Substantia nigra (tissue), 51 donors: ENCODE measurements at places on chromosomes 3 and 15.

DNA sequence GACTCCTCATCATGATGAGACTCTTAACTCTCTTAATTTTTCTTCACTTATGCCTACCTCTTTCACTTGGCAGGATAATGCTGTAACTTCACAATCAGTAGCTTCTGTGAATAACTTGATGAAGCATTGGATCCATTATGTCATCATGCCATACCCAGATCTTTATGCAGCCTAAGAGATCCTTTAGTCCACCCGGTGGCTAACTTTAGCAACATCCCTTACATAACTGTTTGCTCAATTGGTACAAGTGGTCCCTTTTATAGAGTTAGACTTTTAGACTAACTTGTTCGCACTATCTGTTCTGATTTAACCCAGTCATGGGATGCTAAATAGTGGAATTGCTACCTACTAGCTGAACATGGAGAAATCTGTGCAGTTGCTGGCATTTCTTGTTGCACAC is 184.5 kb downstream of the USP13 start:
- DNase-seq, result no peak

GRCh38 chr15:70956201-70956995 is 63.8 kb downstream of the LRRC49 start:
- no peak for DNase-seq

GRCh38 chr3:195800240-195800639 is 11.5 kb downstream of the MUC4 start:
- no peak for DNase-seq

DNA sequence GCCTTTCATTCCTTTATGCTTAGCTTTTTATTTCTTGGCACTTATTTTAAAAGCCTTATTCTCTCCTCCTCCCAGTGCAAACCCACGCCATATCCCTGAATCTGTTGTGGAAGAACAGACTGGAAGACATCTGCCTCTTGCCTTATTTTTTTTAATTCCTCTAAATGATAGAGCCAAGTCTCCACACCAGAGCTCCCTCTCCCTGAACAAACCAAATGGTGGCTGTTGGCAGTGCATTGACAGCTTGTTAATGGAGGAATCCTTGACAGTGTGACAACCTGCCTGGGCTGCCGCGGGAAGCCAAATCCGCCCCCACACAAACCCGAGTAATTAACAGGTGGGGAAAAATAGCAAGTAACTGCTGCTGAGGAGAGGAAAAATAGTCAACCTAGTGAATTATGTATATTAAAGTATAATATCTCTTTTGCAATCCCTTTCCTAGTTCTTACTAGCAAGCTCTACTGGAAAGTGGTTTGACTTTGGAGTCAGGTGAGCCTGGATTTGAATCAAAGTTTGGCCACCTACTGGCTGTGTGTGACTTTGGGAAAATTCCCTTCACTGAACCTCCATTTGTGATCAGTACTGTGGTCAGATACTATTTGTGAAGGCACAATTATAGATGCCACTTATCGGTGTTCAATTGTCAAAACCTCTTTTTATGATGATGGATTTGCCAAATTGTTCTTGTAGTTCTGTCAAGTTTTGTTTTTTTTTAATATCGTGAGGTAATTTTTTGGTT is 589.6 kb downstream of the PDCD6IP start:
- DNase-seq, result peak; percentile 1

GRCh38 chr15:27690290-27690689 is 408.8 kb downstream of the OCA2 start:
- no peak for DNase-seq

DNA sequence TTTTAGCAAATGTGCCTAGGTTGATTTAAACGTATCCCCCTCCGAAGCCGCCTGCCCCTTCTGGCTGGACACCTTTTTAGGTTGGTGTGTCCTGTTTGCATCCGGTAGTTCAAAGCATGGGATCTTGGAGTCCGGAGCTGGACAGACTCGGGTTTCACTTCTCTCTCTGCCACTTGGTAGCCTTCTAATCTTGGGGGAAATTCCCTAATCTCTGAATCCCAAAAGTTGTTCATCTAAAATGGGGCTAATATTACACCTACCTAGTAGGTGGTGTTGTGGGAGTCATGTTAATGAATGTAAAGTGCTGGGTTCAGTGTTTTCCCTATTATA is 760 bp downstream of the FANCI start:
- no peak for DNase-seq

DNA sequence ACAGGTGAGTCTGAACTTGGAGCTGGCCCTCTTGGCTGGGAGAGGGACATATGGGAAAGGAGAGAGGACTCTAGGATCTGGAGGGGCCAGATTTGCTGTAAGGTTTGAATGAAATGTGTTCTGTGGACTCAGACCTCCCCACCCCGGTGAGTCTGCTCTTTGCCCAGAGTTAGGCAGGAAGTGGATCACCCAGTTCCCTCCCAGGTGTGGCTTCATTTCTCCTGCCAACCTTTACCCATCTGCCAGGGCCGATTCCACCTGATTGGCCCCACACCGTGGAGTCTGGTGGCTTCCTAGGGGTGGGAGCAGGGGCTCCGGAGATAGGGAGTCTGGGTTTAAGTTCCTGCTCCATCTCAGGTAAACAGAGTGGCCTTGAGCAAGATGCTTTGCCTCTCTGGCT is 25.5 kb downstream of the CD276 start:
- DNase-seq, result no peak

DNA sequence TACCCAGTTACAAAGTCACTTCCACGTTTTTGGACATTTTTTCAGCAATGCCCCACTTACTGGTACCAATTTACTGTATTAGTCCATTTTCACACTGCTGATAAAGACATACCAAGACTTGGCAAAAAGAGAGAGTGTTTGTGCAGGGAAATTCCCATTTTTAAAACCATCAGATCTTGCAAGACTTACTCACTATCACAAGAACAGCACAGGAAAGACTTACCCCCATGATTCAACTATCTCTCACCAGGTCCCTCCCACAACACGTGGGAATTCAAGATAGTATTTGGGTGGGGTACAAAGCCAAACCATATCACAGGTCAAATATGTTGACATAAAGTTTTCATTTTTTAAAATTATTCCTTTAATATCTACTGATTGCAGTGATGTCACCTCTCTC is 16.2 kb upstream of the ABI3BP start:
- no peak for DNase-seq

DNA sequence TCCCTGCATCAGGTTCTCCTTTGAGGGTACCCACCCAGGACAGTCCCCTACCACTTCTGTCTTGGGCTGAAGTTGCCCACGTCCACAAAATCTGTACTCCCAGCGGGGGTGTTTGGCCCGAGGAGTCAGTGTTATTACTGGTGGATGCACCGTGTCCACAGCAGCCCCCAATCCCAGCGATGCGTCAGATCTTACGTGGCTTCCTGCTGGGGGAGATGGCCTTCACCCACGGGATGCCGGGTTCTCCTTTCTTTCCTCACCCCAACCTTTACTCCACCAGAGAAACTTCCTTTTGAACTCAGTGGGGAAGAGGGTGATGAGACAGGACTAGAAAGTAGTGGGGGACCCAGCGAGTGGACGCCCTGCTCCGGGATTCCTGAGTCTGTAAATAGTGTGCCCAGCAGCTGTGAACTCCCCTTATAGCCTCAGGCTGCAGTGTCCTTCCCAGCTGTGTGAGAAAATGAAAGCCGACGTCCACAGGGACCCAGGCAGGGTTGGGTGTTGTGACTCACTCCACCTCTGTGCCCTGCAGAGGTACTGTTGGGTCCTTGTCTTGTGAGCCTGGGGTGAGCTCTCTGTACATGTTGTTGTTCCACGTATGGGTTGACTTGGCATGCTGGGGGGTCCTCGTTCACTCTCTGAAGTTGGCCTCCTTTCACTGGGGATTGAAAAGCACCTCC is 31.5 kb downstream of the CRTAP start:
- no peak for DNase-seq

GRCh38 chr15:85676342-85677098 is 118.2 kb downstream of the KLHL25 start:
- no peak for DNase-seq

GRCh38 chr3:171005648-171006047 is 20.9 kb downstream of the SLC2A2 start:
- no peak for DNase-seq

DNA sequence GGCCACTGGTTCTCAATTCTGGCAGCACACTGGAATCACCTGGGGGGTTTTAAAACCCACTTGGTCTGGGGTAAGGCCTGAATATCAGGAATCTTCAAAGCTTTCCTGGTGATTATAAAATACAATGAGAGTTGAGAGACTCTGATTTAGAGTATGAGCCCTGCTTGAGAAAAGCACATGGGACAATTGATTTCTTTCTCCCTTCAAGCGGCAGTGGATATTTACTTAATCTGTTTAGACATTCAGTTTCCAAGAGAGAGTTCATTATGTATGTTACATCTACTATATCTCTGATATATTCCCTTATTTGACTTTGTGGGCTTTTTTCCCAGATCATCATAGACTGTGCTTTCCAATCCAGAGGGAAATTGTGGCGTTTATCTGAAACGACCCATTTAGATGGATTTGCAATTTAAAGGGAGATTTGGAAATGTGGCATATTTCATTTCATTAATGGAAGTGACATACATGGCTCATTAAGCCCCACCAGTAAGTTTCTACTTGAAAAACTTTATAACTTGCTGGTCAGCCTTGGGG is 171.2 kb upstream of the PFN2 start:
- DNase-seq, result no peak

DNA sequence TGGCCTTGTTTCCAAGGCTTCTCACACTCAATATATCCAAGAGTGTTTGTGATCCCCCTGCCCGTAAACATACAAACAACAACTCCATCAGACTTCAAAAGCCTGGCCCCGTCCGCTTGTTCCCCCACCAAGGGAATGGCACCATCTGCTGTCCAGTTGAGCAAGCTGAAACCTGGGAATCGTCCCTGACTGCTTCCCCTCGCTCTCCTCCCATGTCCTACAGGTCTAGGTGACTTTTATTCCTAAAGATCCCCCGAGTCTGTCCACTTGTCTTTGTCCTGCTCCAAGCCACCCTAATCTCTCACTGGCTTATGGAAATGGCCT is 27.9 kb upstream of the FAM174B start:
- peak; percentile 57 for DNase-seq

DNA sequence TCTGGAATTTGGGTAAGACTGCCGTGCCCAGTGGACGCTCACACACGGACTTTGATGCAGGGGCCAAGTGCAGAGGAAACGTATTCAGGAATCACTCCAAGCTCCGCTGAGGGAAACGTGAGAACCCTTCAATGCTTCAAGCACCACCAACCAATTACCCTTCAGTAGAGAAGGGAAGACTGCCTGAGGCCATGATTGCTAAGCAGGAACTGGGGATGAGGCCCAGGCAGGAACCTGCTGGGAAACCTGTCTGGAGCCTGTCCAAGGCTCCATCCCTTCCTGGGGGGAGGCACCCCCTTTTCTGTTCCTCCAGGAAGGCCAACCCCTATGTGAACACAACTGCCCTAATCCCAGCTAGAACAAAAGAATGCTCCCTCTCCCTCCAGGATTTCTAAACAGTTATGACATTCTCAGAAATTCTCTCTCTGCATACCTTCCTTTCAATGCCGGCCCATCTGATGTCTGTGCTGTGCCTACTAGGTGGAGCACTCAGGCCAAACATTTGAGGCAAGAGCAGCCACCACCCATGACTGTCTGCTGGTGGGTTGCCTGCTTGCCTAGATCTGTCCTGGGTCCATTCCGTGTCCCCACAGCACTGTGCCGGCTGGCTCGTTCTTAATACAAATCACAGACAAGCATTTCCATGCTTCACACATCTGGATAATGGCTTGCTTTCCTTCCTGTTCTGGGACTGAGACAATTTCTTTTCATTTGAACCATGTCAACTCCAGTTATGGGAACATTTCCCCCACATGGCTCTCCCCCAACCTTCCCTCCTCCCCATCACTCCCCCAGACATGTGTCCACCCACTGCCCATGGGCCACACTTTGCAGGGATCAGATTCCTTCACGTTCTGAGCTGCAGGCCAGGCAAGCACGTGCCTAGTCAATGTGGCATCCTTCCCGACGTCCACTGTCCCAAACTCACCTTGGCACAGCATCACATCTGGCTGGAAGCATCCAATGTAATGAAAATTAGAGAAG is 149.4 kb downstream of the ADAMTS17 start:
- no peak for DNase-seq

GRCh38 chr3:57094575-57094974 is 34.1 kb downstream of the SPATA12 start:
- no peak for DNase-seq

GRCh38 chr3:30966896-30967295 is 72.4 kb upstream of the GADL1 start:
- DNase-seq, result no peak

DNA sequence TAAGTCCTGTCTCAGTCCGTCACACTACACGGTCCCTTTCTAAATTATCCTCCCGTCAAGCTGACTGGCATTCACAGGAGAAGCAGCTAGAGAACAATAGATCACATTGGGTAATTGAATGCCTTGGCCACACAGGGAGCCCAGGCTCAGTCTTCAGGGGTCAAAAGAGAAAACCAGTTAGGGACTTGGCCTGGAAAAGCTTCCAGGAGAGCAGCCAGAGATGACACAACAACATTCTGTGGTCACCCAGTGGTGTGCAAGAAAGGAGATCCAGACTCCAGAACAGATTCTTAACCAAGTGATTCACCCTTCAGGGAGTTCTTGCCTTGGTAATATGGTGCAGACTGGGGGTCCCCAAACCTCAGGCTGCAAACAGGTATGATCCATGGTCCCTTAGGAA is 15.9 kb downstream of the ARHGAP31 start:
- no peak for DNase-seq

- DNase-seq, result no peak
These were observed 47.9 kb downstream of the RGMA start for GRCh38 chr15:93041159-93041547.
